Stimulated activated CD8-positive, alpha-beta memory T cell treated with anti-CD3 and anti-CD28 coated beads, Interleukin-12 subunit alpha, Interleukin-12 subunit beta, amount 100 ng/mL, for 1 hour (primary cell): ENCODE measurements at places on chromosomes 1 and 21.

GRCh38 chr1:55197099-55197498 lies 18.1 kb downstream of the USP24 start:
- DNase-seq, result no peak

- DNase-seq, result no peak
Observed at GRCh38 chr1:9493326-9493725, 45.9 kb upstream of the SLC25A33 start.

DNA sequence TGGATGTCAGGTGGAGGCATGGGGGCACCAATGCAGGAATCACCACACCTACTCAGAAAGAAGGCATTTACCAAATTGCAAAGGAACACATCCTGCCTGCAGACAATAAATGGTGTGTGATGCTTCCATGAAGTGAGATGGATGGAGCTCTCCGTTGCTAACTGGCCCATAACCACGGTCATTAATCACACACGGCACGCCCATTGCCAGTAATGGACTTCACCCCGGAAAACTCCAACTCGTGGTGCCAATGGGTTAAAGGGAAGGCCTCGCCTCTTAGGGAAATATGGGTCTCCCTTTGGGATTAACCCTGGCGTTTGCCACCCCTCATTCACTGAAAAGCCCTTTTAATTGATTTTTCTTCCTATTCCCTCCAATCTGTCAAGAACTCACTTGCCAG lies 443.1 kb upstream of the DAB1 start:
- DNase-seq, result no peak

DNA sequence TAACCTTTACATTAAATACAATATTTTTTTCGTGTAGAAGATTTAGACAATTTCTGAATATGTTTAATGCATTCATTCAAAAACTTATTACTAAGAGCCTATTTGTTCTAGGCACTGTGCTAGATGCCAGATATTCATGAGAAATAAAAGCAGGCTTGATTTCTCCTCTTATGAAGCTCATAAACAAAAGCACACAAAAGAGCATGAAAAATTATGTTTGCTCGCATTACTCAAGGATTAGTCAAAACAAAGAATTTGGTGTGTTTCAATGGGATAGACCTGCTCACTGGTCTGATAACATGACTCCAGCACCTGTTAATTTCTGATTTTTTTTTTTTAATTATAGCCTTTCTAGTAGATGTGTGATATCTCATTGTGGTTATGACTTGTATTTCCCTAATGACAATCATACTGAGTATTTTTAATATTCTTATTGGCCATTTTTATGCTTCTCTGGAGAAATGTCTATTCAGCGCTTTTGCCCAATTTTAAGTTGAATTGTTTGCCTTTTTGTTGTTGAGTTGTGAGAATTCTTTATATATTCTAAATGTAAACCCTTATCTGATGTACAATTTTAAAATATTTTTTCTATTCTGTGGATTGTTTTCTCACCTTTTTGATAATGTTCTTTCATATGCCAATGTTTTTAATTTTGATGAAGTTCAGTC lies 382.3 kb upstream of the ADGRL4 start:
- DNase-seq, result no peak
